ENCODE measurements at places on chromosomes 7 and 10. TPM values are rescaled to one million over a fixed set of nuclear protein-coding genes. Genes with fewer than 3 reads are reported as not detected.

DNA sequence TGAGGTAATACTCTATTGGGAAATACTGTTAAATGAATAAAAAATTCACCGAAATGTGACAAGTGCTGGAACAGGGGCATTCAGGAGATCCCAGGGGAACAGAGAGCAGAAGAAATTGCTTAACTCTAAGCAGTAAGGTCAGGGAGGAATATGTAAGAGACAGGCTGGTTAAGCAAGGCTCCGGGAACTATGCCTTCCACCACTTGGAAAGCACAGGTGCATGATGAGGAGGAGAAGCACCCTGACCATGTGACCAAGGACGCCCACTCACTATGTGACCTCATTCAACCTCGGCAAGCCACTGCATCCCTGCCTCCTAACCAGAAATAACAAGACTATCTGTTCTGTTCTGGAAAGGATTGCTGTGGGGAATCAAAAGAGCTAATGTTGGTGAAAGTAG lies 218.4 kb downstream of the ELMO1 start:
- no peak for DNase-seq

- no peak for DNase-seq
Observed at GRCh38 chr7:26691406-26691805, 173.0 kb downstream of the SKAP2 start.

Gene TMEM229A
- polyA plus RNA-seq, result 0.23 TPM

DNA sequence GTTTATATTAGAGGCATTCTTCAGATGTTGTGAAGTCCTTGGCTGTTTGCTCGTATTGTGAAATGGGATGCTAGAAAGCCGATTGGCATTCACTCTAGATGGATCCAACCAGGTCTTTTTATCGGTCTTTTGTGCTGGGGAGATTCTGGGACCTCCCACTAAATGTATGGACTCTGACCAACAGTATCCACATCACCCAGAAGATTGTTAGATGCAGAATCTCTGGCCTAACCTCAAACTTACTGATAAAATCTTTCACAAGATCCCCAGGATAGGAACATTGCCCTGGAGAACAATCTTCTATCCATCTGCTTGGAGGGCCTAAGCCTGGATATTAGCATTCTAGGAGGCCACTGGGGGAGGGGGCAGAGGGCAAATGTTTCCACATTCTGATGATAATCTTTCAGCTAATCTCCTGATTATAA lies 160.9 kb downstream of the PLXDC2 start:
- DNase-seq, result no peak

DNA sequence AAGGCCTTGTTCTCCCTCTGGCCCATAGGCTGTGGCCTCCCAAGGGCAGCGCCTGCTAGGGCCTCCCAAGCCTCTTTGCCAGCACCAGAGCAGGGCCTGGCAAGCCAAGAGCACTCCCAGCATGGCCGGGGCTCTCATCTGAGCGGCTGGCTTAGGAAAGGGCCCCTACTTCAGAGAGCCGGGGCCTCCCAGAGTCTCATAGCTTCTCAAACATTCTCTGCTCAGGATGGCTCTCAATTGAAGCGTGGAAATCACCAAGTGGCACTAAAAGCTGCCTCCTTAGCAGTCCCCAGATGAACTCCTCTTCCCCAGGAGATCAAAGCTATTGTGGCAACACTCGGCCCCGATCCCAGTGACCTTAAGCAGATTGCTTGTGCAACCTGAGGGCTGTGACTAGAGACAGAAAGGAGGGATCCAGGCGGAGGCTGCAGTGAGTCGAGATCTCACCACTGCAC lies 69.4 kb downstream of the FAM53B start:
- DNase-seq, result no peak

Gene AKR1B15
- not detected for polyA plus RNA-seq

Gene GHRHR
- 0.29 TPM for polyA plus RNA-seq

DNA sequence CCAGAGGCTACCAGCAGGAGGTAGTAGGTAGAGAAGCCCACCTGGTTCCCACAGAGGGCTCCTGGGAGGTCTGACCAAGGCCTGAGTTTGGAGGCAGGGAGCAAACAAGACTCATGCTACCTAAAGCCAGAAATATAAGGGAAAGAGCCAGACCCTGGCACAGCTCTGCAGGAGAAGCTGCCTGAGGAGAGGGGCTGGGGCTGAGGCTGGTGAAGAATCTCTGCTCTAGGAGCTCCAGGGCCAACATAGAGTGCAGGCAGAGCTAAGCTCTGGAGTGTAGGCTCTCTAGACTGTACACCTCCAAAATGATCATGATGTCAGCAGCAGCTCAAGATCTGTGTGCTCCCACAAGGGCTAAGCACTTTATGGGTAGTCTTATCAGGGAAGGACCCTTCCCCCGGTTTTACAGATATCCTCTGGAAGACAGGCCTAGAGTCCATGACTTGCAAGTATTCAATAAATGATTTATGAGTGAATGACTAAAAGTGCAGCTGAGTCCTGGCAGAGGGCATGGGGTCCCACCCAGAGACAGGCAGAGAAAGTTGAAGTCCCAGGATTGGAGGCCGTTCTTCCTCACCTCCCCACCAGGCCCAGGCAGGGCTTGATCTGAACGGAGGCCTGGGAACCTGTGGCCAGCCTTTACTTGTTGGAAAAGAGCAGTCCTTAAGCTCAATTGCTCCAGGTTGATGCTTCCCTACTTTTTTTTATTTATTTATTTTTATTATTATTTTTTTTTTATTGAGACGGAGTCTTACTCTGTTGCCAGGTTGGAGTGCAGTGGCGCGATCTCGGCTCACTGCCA lies 71.5 kb upstream of the LRRC4 start:
- DNase-seq, result no peak

- DNase-seq, result no peak
Observed at GRCh38 chr7:112584290-112584689, 103.5 kb downstream of the LSMEM1 start.

- no peak for DNase-seq
Observed at GRCh38 chr7:73504920-73505319, 17.2 kb downstream of the BAZ1B start.

DNA sequence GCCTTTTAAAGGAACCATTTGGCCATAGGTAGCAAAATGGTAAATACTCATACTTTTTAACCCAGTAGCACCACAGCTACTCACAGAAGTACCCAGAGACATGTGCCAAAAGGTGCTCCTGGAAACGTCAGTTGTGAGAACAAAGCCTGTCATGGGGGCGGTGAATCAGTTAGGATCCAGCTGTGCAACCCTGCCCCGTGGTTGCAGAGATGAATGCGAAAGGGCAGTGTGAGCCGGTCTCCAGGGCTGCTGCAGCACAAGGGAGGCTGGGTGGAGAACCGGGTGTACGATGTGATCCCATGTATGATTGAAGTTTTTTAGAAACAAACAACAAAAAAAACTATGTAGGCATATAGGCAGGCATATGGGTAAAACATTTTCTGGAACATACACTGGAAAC lies 1.3 kb upstream of the LRRC18 start:
- DNase-seq, result no peak

DNA sequence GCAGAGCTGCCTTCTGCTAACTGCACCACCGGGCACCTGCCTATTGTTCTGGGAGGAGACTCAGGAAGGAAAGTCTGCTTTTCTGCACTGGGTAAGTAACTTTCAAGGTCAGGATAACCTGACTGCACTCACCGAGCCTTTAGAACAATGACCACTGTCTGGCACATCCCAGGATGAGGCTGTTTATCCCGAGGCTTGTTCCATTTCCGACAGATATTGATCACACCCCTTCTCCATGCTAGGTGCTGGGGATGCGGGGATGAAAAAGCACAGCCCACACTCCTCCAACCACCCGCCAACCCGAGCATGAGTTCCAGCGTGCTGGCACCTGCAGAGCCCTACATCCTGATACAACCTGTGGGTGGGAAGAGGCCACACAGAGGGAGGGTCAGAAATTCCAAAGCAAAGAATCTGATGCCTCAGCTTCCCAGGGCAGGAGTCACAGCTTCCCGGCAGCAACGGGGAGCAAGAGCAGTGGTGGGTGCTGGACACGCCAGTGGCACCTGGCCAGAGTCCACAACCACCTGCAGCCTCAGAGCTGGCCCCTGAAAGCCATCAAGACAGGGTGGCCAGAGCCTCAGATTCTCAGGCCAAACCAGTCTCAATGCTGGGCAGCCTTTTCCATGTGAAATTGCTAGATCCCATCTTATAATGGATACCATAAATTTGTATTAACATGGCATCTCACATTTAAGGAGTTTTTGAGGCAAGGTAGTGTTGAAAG lies 34.9 kb upstream of the CNPY1 start:
- no peak for DNase-seq

- no peak for DNase-seq
Observed at GRCh38 chr10:124946945-124947344, 5.0 kb downstream of the ZRANB1 start.

- DNase-seq, result no peak
Observed at GRCh38 chr7:128112018-128112780, 81.0 kb upstream of the LRRC4 start.

Gene PRPF18
- 28.9 TPM for polyA plus RNA-seq

DNA sequence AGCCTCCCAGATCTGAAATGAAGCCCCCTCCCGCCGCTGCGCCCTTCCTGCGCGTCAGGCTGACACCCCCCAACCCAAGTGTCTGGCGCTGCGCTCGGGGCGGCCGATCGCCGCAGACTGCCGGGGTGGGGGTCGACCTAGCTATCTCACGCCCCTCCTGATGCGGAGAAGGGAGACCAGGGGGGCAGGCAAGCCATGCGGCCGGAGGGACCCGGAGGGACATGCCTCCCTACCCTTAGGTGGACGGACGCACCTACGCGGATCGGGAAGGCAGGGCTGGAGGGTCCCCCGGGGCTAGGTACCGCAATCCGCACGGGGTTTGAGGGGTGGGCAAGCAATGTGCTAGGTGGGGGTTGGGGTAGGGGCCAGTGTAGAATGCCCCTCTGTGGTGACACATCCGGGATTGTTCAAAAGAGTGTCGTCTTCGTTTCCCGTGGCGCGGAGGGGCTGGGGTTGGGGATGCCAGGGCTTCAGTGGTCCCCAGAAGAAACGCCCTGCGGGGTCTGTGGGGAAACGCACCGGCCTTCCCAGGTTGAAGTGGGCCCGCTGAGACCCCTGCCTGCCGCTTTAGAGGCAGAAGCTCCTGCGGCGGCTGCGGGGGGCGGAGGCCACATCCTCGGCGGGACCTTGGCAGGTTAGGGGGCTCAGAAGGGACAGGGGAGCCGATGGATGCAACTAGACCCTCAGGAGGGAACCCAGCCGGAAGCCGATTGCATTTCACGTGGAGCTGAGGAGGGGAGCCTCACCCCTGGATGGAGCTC lies 913 bp downstream of the ADCYAP1R1 start:
- DNase-seq, result no peak

Gene NFE2L3
- 23.8 TPM for polyA plus RNA-seq

Gene XRCC2
- polyA plus RNA-seq, result 10.2 TPM

DNA sequence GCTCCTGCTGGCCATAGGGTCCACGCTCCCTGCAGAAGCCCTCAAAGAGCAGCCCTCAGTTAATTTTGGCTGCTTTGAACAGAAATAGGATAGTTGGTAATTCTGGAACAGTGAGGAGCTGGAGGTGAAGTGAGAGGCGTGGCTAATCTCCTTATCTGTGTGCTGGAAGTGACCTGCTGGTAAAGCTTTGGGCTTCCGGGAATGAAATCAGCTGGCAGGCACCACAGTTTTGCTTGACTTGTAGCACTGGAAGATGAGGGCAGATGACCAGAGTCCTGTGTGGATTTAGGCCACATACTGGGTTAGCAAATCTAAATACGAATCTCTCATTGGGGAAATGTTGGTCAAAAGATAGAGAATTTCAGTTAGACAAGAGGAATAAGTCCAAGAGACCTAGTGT lies 10.2 kb downstream of the ATP6V0E2 start:
- DNase-seq, result no peak

GRCh38 chr10:4334871-4335270 lies 491.1 kb upstream of the AKR1E2 start:
- DNase-seq, result no peak

Gene IQUB
- polyA plus RNA-seq, result 7.3 TPM

Gene PGAM2
- polyA plus RNA-seq, result 1.7 TPM

Gene ANKRD30A
- not detected for polyA plus RNA-seq

DNA sequence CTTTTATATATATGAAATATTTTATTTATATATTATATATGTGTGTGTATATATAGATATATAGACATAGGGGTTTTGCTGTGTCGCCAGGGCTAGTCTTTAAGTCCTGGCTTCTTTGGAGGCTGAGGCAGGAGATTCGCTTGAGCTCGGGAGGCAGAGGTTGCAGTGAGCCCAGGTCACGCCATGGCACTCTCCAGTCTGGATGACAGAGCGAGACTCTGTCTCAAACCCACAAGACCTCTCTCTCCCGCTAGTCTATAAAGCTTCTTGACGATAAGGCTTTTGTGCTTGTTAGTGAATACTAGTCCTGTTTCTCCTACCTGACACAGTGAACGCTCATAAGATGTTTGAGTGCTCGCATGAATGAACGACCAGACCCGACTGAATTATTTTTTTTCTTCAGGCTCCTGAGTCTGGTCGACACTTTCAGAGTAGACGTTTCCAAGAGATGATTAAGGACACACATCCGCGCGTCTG lies 577 bp upstream of the DDX21 start:
- no peak for DNase-seq

Gene PON1
- polyA plus RNA-seq, result 1.3 TPM

DNA sequence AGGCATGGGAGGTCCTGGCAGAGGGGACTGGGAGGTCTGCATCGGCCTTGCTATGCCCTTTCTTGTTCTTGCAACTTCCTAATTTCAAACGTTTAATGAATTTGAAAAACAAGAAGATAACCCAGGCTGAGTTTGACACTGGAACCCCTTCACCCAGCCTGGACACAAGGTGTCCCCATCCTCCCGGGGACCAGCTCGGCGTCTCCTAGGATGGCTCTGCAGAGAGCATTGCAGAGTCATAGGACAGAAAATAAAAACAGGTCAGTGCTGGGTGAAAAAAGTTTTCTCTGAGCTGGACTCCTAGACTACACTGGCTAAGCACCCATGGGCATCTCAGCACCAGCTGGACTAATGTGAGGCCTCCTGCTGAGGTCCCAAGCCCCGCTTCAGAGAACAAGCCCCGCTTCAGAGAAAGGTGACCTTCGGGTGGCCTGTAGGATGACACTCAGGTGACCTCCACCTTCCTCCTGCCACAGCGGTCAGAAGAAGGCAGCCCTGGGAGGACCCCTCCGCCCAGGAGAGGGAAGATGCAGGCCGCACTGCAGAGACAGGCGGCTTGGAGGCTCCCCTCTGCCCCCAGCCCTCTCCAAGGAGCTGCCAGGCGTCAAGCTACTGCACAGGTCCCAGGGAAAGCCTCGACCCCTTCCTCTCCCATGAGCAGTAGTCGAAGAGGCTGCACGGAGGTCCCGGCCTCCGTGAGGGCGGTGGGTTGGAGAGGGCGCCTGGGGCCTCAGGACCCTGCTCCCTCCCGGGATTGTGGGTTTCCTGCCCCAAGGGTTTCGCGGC lies 9.3 kb upstream of the UNCX start:
- DNase-seq, result no peak

GRCh38 chr10:86536294-86536861 lies 14.8 kb upstream of the WAPL start:
- DNase-seq, result no peak

- DNase-seq, result no peak
Observed at GRCh38 chr10:72375585-72375984, 20.9 kb upstream of the DNAJB12 start.
